ENCODE measurements at places on chromosomes 1 and 21. TPM values are rescaled to one million over a fixed set of nuclear protein-coding genes. Genes with fewer than 3 reads are reported as not detected.
A peak's percentile ranks its signal among the peaks of the same experiment; 100 is the strongest.

DDR2 gene
- 0.31 TPM for total RNA-seq

PKLR gene
- total RNA-seq: not detected

ANXA9 gene
- total RNA-seq: not detected

IL19 gene
- not detected for total RNA-seq

ATP6V1G3 gene
- not detected for total RNA-seq

KPRP gene
- total RNA-seq: not detected

FTCD gene
- total RNA-seq: 0.52 TPM

DNAJC11 gene
- total RNA-seq: 53.3 TPM

YY1AP1 gene
- 56.2 TPM for total RNA-seq

NVL gene
- total RNA-seq: 37.7 TPM

FNDC5 gene
- not detected for total RNA-seq

GRCh38 chr1:56834137-56834900 lies 15.1 kb upstream of the FYB2 start:
- no peak overlapping the region for H3K27ac ChIP-seq
- H3K27me3 ChIP-seq: peaks cover 6% of the 10 kb centered on the region
- no peak for DNase-seq
- peaks cover 5% of the 10 kb centered on the region for H3K4me1 ChIP-seq

DNA sequence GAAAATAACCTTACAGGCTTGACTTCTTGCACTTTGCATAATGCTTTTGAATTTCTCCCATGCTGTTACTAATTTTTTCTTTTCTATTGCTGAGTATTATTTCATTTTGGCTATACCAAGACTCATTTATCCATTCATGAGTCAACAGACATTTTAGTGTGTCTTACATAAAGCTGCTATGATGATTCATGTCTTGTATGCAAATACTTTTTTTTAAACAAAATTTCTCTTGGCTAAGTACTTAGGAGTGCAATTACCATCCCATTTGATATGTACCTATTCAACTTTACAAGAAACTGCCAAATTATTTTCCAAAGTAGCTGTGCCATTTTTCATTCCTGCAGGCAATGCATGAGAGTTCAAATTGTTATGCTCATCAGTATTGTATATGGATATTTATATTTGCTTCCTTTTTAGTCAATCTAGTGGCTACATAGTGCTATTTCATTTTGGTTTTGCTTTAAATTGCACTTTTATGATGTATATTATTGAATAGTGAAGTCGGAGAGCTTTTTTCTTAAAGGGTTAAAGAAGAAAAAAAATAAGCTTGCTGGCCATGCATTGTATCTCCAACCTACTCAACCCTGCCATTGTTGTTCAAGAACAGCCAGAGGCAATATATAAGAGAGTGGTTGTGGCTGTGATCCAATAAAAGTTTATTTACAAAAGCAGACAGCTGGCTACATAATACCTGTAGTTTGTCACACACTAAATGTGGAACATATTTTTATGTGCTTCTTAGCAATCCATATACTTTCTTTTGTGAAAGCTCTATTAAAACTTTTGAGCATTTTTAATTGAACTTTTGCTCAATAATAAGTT lies 862.8 kb downstream of the KCNT2 start:
- no peaks in the 10 kb centered on the region for H3K27me3 ChIP-seq
- no peaks in the 10 kb centered on the region for H3K4me1 ChIP-seq
- H3K4me3 ChIP-seq: no peak overlapping the region
- no peaks in the 10 kb centered on the region for H3K36me3 ChIP-seq

DNA sequence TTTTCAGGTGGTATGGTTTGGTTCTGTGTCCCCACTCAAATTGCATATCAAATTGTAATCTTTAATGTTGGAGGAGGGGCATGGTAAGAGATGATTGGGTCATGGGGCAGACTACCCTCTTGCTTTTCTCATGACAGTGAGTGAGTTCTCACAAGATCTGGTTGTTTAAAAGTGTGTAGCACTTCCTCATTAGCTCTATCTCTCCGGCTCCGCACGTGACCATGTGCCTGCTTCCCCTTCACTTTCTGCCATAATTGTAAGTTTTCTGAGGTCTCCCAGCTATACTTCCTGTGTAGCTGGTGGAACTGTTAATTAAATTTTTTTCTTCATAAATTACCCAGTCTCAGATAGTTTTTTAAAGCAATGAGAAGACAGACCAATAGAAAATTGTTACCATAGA lies 843.2 kb downstream of the AMY1C start:
- no peaks in the 10 kb centered on the region for H3K27me3 ChIP-seq
- no peak overlapping the region for H3K4me3 ChIP-seq

GRCh38 chr1:61051719-61052394 lies 30.5 kb upstream of the NFIA start:
- H3K4me3 ChIP-seq: no peak overlapping the region
- peaks cover 27% of the 10 kb centered on the region for H3K4me1 ChIP-seq
- H3K27me3 ChIP-seq: peaks cover 53% of the 10 kb centered on the region
- no peak for DNase-seq
- no peaks in the 10 kb centered on the region for H3K36me3 ChIP-seq

- H3K4me1 ChIP-seq: peaks cover 7% of the 10 kb centered on the region
- H3K36me3 ChIP-seq: peaks cover under 1% of the 10 kb centered on the region
- no peak overlapping the region for H3K4me3 ChIP-seq
- H3K27ac ChIP-seq: no peak overlapping the region
- H3K27me3 ChIP-seq: no peaks in the 10 kb centered on the region
- no peak for DNase-seq
These were observed 4.6 kb downstream of the SPATC1L start for GRCh38 chr21:46179708-46180078.

- H3K27me3 ChIP-seq: no peaks in the 10 kb centered on the region
- DNase-seq: no peak
- H3K4me1 ChIP-seq: peaks cover 34% of the 10 kb centered on the region
- peak overlapping the region; percentile 14 for H3K27ac ChIP-seq
- no peak overlapping the region for H3K4me3 ChIP-seq
These were observed 19.5 kb downstream of the LUZP1 start for GRCh38 chr1:23149114-23149513.

GRCh38 chr1:43506233-43506632 lies 24.4 kb upstream of the PTPRF start:
- no peak overlapping the region for H3K4me3 ChIP-seq
- no peak overlapping the region for H3K27ac ChIP-seq
- peaks cover 5% of the 10 kb centered on the region for H3K27me3 ChIP-seq
- H3K36me3 ChIP-seq: no peaks in the 10 kb centered on the region
- DNase-seq: no peak
- H3K4me1 ChIP-seq: peaks cover 8% of the 10 kb centered on the region

DNA sequence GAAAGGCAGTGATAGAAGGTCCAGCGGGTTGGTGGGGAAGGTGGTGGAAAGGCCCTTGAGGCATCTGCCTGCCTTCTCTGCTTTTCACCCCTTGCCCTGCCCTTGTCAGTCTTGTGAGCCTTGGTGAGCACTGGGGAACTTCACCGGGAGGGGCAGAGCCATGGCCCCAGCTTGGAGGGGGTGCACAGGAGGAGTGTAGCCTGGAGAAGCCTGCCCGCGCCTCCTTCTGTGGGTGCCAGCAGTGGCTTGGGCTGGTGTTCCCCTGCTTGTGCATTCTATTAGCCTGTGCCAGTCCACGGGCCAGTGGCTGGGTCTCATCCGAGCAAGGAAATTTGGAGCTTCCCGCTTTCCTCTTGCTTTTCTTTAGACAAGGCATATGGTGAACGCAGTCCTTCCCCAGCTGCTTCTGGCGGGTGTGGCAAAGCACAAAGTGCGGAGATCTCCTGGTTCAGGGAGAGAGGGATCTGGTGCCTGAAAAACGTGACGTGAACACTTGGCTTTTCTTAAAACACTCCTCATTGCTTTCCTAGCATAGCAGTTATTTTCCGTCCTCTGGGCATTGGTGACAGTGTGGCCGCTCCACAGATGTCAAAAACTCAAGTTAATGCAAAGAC lies 10.6 kb upstream of the B3GALT5 start:
- H3K4me3 ChIP-seq: no peak overlapping the region
- no peak overlapping the region for H3K27ac ChIP-seq
- no peaks in the 10 kb centered on the region for H3K36me3 ChIP-seq
- no peaks in the 10 kb centered on the region for H3K27me3 ChIP-seq

- peaks cover 83% of the 10 kb centered on the region for H3K36me3 ChIP-seq
- no peaks in the 10 kb centered on the region for H3K27me3 ChIP-seq
- H3K4me1 ChIP-seq: peaks cover 38% of the 10 kb centered on the region
- no peak overlapping the region for H3K4me3 ChIP-seq
These were observed 17.1 kb downstream of the TTF2 start for GRCh38 chr1:117077267-117077666.

DNA sequence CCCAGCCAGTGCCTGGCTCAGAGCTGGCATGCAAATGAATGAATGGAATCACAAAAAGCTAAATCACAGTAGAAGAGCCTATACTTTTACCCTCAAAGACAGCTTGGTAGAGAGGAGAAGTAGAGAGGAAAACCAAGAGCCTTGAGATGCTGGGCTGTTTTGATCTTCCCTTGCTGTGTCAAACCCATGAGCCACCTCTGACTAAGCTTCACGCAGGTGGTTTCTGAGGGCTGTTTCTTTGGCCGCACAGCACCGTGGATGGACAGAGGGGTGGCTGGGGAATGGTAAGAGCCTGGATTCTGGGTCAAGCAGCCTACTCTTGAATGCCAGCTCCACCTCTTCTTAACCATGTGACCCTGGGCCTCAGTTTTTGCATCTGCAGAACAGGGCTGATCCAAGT lies 18.6 kb downstream of the ABCG1 start:
- H3K4me1 ChIP-seq: peaks cover 71% of the 10 kb centered on the region
- peaks cover 6% of the 10 kb centered on the region for H3K36me3 ChIP-seq
- H3K4me3 ChIP-seq: peak overlapping the region; percentile 67
- no peaks in the 10 kb centered on the region for H3K27me3 ChIP-seq
- peak overlapping the region; percentile 93 for H3K27ac ChIP-seq
- DNase-seq: peak; percentile 67

- peaks cover 50% of the 10 kb centered on the region for H3K4me1 ChIP-seq
- no peaks in the 10 kb centered on the region for H3K27me3 ChIP-seq
- peak overlapping the region; percentile 30 for H3K27ac ChIP-seq
- no peak for DNase-seq
These were observed 30.9 kb downstream of the LPAR3 start for GRCh38 chr1:84861988-84862644.

DNA sequence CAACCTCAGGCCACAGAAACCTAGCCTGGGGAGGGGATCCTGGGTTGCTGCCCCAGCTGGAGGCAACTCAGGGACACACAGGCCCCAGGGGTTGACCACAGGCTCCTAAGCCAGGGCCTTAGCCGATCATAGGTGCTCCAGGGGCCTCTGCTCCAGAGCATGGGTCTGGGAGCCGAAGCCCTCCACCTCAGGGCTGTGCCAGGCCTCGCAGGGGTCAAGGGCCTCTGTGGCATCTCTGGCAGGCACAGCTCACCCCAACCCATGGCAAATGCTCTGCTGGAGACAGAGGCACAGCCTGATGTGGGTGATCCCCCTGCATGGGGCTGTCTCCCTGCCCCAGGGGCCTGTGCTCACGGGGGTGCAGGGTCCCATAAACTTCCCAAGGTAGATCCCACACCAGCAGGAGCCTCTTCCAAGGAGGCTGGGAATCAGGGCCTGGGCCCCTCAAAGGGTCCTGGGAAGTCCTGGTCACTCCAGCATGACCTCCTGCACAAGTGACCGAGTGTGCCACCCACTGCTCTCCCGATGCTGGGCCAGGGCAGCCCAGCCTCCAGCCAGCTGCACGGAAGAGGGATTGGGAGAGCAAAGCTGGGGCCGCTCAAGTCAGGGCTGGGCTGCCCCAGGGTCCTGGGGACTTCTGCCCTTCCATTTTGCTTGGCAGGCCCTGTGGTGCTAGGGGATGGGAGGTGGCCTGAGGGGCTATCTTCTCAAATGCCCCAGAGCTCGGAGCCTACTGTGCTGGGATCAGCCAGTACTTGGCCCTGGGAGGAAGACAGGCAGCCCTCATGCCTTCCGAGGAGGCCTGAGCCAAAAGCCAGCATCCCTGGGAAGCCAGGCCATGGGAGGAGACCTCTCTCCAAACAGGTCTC lies 22.2 kb upstream of the PRSS38 start:
- H3K4me1 ChIP-seq: peaks cover 5% of the 10 kb centered on the region

DNA sequence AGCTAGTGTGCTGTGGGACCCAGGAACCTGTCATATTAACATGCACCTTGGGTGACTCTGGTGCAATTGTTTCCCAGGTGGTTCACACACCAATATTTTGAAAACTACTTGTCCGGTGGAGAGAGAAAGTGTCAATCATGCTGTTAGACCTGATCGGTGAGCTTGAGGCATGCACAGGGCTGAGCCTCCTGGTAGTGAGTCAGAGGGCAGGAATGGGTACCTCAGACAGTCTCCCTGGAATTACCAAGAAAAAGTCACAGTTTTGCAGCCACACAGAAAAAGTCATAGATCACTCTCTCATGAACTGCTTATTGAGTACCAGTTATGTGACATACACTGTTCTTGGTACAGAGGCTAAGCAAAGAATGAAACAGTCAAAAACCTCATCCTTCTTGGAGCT lies 140.1 kb upstream of the NFIA start:
- no peak overlapping the region for H3K27ac ChIP-seq
- no peaks in the 10 kb centered on the region for H3K36me3 ChIP-seq
- DNase-seq: no peak

Measured in activated CD8-positive, alpha-beta T cell treated with anti-CD3 and anti-CD28 coated beads for 36 hours (primary cell).